Inflammatory macrophage treated with lipopolysaccharide for 1 hour (primary cell): ENCODE measurements at places on chromosomes 1 and 21.

- DNase-seq = no peak
Observed at GRCh38 chr1:207463571-207463970, 9.4 kb downstream of the CR2 start.

DNA sequence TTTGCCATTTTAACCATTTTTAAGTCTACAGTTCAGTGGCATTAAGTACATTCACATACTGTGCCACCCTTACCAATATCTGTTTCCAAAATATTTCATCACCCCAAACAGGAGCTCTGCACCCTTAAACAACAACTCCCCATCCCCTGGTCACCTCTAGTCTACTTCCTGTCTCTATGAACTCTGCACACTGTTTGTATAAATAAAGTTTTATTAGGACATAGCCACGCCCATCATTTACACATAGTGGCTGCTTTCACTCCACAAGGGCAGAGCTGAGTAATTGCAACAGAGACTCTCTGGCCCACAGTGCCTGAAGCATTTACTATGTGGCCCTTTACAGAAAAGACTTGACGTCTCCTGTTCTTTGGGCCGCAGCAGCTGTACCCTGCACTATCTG is 30.1 kb downstream of the KCNAB2 start:
- peak; percentile 54 for DNase-seq

- no peak for DNase-seq
Observed at GRCh38 chr21:28590676-28591075, 402.0 kb downstream of the LTN1 start.

GRCh38 chr1:46667782-46668760 is at the start of gene ATPAF1:
ATPAF1 (minus strand) TSS chr1:46668364; CDS start chr1:46668322, 42 bp downstream.
- DNase-seq = peak; percentile 62

DNA sequence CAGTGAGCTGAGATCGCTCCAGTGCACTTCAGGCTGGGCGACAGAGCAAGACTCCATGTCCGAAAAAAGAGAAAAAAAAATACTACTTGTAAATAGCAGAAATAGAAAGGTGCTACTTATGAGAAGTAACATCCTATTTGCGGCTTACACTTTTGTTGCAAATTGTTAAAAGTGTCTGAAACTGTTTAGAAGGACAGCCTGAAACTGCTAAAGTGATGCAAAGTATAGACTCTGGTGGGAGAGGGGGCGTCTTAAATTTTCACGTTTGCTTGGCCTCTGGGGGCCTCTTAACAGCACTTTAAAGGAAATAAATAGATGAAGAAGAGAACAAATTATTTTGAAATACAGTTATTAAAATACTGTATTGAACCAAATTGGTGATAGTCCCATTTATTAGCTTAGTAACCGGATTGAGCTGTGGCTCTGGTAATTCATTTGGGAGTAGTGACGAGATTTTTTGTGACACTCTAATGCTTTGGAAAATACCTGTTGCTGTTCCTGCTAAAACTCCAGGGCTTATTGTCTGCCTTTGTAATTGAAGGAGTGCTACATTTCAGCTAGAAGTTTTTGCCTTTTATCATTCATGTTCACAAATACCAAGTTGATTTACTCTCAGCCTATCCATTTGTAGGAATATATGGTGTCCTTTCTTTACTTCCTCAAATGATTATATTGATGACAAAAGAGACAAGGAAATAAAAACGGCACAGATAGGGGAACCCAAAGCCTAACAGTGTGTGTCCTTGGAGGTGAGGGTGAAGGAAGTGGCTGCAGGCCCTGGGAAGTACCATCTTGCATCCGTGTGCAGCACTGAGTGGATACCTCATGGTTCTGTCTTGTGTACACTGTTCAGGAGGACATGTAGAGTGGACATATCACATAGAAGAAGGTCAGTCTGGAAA is 6.2 kb downstream of the PKNOX1 start:
- DNase-seq = peak; percentile 49

GRCh38 chr1:230976825-230977747 is 1.6 kb downstream of the TTC13 start:
- DNase-seq = peak; percentile 36

DNA sequence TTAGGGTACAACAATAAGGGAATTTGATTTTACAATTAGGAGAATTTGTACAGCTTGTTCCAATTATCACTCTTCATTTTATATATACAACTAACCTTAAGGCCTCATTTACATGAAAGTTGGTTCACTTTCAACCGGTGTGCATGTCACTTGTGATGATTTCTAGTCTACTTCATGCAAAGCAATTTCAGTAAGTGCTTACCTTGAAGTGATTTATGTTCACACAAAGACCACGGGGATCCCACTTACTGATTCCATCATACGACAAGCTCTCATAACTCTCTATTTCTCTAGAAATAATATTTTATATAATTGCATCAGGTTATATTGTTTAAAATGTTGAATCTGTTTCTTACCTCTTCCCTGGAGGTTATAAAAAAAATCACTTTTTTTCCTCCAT is 100.3 kb upstream of the CHODL start:
- no peak for DNase-seq

DNA sequence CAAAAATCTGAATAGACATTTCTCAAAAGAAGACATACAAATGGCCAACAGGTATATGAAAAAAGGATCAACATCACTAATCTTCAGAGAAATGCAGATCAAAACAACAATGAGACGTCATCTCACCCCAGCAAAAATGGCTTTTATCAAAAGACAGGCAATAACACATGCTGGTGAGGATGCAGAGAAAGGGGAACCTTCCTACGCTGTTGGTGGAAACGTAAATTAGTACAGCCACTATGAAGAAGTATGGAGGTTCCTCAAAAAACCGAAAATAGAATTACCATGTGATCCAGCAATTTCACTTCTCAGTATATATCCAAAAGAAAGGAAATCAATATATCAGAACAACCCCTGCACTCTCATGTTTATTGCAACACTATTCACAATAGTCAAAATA is 65.1 kb upstream of the ATP1B1 start:
- peak; percentile 90 for DNase-seq

GRCh38 chr21:43317959-43318358 is 109.0 kb downstream of the SIK1 start:
- no peak for DNase-seq

GRCh38 chr1:159962176-159962575 is 8.1 kb upstream of the SLAMF9 start:
- DNase-seq = no peak

- DNase-seq = no peak
Observed at GRCh38 chr1:97094247-97094972, 372.8 kb downstream of the PTBP2 start.

GRCh38 chr1:231735411-231735810 is 108.8 kb downstream of the DISC1 start:
- DNase-seq = no peak

DNA sequence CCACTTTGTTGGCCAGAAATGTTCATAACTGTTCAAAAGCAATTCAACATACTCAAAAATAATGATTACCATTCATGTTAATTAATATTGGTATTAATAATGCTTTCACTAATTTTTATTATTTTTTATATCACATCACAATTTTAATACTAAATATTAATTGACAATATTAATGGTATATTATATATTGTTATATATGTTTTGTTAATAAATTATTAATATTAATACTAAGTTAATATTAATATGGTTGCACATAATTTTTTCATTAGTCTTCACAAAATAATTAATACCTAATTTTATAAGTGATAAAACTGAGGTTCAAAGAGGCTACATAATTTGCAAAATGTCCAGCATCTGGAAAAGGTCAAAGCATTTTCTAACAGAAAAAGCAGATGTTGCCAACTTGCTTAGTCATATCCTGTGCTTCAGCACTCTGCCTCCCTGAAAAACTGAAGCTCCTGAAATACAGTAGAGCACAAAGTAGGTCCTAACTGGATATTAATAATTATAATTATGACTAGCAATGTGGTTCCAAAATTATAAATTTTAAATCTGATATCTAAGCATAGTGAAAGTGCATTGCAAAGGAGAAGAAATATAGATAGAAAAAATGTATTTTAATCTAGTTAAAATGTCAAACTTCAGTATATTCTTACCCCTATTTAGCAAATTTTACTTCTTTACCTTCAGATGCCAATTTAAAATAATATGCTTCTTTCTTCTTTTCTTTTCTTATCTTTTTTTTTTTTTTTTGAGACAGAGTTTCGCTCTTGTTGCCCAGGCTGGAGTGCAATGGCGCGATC is 123.2 kb upstream of the TNFSF4 start:
- DNase-seq = peak; percentile 62

DNA sequence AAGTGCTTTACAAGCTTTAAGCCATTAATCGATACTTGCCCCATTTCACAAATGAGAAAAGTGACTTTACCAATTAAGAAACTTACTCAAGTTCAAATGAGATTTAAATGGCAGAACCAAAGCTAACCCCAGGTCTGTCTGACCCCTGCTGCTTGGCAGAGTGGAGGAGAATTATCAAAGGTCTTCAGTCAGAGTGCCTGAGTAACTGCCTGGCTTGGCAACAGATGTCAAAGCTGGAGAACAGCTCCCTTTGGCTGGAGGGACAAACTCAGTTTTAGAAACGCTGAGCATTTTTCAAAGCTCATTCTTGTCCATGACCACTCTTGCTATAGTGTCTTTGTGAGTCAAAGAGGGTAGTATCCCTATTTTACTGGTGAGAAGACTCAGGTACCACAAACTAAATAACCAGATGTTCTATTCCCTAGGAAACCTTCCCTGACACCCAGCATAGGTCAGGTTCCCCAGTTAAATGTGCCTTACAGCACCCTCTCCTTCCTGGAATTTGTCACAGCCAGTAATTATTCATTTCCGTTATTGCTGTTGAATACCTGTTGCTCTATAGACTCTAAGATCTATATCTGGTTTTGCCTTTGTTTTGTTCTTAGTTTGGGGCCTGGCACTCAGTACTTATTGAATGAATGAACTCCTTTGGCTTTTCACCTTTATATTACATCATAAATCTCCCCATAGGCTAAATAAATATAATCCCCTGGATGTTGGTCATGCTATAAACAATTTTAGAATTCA is 5.0 kb upstream of the BCAR3 start:
- DNase-seq = no peak

DNA sequence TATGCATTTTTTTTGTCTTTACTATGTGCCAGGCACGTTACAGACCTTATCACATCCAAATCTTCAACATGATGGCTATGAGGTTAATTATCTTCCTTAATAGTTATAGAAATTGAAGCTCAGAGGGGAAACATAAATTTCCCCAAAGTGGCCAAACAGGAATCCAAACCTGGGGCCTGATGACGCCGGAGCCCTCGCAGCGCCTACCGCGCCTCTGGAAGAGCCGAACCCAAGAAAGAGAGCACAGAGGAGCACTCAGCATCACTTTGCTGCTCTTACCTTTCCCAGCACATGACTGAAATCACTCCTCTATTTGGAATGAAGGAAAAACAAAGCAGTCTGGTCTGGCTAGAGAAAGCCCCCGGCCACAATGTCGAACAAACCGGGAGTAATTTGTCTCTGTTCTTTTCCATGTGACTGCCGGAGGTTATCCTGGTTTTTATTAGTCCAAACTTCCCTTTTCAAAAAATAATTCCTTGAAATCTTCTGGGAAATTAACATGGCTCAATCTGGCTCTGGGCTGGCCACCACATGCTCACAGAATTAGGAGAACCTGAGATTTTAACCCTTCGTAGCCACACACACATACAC is 195.5 kb downstream of the ADSS2 start:
- DNase-seq = no peak

GRCh38 chr1:43786960-43787359 is 79.6 kb downstream of the ST3GAL3 start:
- no peak for DNase-seq

DNA sequence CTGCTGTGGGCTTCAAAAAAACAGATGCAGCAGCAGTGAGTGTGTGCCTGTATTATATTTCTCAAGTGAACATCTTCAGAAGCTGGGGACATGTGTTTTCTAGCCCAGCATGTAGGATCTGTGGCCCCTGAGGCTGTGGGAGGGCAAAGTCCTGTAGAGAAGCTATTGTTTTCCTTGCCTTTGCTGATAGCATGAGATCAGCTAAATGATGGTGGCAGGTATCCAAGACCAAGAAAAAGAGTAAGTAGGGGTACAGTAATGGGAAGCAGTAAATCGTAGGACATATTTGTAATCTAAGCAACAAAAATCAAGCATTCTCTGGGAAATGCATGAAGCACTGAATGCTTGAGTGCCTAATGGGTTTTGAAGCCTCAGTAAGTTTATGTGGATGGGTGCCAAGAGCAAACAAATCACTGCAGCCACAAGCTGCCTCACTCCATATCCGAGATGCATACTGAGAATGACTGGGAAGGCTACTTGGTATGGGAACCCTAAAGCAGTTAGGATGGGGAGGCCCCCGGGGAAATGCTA is 98.3 kb downstream of the CD58 start:
- DNase-seq = no peak
